Brain microvascular endothelial cell (primary cell): ENCODE measurements at places on chromosomes 2 and 18.

- DNase-seq = no peak
Measured at GRCh38 chr2:152796941-152797340, 78.5 kb downstream of the ARL6IP6 start.

DNA sequence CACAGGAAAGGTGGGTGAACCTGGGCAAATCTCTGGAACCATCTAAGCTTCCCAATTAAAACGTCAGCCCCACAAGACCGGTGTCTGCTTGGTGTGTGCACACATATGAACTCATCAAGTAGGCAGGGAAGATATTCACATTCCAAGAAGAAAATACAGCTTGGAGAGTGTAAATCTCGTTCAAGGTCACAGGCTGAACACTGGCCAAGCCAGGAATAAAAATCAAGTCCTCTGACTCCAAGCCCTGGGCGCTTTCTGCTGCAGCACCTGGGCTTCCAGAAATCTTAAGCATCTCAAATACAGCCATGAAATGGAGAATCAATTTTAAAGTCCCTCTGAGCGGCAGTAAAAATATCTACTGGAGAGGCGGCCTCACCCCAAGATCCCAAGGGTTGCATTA, 150.9 kb downstream of the TWIST2 start:
- no peak for DNase-seq

- DNase-seq = peak; percentile 12
Measured at GRCh38 chr2:70785137-70785911, 5.1 kb downstream of the FIGLA start.

DNA sequence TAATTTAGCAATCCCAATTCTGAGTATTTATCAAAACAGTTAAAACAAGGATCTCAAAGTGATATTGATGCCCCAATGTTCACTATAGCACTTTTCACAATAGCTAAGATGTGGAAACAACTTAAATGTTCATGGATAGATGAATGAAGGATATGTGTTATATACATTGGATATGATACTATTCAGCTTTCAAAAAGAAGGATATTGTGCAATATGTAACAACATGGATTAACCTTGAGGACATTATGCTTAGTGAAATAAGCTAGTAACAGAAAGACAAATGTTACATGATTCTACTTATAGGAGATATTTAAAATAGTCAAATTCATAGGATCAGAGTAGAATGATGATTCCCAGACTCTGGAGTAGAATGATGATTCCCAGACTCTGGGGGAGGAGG, 78.0 kb downstream of the INSIG2 start:
- DNase-seq = no peak

DNA sequence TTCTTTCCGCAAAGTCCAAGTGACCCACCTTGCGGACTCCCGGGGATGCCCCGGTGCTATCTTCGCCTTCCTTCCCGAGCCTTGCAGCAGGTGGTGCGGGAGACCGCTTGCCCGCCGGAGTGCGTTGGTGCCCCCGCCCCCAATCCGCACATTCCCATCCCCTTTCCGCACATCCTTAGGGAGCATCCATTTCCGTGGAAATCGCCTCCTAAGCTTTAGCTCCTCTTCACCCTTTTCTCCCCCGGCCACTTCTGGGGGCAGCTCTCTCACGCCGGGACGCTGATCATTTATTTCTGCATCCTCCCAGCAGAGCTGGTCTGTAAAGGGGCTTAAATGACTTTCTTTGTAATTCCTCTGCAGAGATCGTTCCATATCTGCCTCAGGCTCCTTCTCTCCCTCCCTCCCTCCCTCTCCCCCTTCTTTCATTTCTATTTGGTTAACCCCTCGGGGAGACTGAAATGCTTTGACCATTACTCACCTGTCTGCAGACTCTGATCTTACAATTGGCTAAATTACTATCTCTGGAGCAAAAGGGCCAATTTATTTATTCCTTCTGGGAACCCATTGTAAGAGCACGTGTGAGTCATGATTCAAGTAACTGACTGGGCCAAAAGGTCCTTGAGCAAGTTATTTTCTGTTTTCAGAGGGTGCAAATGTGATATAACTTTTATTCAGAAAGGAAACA, 1.3 kb upstream of the LYPD1 start:
- DNase-seq = peak; percentile 85

GRCh38 chr2:190641469-190641868, 7.4 kb upstream of the NAB1 start:
- DNase-seq = no peak

DNA sequence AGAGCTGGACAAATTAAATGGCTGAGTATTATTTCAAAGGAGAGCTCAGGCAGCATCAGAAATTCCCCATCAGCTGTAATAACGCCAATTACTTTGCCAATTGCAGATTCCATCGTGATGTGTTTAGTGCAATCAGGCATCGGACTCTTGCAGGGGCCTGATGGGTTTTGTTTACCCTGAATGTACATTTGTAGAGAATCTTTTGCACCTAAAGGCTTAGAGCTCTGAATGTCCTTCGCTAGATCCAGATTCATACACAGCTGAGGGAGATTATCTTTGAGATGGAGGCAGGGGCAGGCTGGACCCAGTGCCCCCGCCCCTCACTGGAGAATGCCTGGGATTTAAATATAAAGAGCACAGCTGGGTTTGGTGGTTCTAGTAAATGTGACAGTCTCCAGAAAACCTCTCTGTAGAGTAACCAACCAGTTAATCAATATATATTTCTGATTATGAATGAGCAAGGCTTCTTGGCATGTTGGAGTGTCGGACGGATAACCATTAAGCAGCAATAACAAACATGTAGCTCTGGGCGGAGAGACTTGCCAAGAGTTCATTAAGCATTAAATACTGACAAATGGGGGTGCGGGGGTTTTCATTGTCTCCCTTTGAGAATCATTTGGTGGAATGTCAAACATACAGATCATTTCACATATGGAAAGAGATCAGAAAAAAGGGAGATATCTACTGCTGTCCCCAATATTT, 200.9 kb downstream of the SETBP1 start:
- DNase-seq = no peak

GRCh38 chr2:233400341-233400740, 46.0 kb downstream of the DGKD start:
- no peak for DNase-seq

DNA sequence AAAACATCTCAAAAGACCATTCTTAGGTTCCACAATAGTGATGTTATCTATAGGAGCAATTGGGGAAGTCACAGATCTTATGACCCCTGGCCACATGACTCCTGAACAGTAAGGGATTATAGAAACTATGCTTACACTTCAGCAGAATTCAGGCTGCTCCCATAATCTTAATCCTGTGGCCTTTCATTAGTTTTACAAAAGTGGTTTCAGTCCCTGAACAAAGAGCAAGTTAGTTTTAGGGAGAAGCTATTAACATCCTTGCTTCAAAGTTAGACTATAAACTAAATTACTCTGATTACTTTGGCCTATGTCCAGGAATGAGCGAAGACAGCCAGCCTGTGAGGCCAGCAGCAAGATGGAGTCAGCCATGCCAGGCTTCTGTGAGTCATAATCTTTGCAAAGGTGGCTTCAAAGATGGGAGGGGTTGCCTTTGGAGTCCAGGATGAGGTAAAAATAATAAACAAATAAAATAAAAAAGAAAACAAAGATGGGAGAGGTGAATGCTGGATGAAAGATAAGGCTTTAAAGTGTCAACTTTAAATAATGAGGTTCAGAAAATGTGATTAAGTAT, 168.7 kb upstream of the NDUFV2 start:
- DNase-seq = no peak

DNA sequence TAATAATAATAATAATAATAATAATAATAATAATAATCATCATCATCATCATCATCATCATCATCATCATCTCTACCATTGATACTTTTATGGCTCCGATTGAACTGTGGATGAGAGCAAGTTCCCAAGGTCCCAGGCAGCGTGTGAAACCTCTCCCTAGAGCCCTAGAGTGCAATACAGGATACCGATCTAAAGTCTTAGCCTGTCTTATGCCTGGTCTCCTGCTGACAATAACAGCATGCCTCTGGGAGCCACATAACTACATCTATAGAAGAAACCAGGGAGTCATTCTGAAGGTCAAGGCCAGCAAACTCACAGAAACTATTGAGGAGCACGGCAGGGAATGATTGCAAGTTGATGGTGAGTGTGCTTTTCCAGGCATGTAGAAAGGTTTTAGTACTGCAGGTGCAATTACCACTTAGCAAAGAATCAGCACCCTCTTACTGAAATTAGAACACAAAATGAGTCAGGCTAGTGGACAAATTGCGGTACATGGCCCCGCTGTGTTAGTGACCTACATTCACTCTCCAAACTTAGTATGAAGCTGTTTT, 457.2 kb upstream of the CDH20 start:
- no peak for DNase-seq
